ENCODE measurements at places on chromosomes 11 and 22.

DNA sequence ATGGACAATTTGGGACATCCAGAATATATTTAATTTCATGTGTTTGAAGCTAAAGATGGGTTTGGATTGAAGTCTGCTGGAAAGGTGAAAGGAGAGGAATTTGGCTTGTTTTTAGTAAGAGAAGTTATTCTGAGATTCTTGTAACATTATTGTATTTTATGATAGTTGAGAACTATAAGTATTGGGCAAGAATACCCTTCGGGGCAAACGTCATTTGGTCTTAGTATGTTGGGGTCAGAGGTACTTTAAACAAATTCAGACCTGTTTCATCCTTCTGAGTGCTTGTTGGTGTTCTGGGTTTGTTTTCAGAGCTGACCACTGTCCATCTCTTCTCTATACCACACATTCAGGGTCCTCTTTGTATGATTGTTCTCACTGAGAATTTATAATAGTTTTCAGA is 19.5 kb downstream of the PANX1 start:
- DNase-seq = no peak

DNA sequence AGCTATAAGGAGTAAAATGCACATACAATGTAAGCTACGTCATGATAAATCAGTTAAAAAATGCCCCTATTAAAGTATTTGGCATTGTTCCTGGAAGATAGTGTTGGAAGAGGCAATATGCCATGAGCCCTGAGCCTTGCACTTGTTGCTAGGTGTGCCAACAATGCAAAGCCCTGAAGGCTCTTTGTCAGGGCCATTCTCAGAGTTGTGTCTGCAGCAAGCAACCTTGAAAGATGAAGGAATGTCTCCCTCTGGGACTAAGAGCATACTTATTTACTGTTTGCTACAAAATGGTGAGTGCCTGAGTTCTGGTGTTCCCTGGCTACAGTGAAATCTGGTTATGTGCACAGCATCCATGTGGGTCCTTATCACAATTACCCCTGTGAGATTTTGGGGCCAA is 322.3 kb upstream of the FAT3 start:
- no peak for DNase-seq

DNA sequence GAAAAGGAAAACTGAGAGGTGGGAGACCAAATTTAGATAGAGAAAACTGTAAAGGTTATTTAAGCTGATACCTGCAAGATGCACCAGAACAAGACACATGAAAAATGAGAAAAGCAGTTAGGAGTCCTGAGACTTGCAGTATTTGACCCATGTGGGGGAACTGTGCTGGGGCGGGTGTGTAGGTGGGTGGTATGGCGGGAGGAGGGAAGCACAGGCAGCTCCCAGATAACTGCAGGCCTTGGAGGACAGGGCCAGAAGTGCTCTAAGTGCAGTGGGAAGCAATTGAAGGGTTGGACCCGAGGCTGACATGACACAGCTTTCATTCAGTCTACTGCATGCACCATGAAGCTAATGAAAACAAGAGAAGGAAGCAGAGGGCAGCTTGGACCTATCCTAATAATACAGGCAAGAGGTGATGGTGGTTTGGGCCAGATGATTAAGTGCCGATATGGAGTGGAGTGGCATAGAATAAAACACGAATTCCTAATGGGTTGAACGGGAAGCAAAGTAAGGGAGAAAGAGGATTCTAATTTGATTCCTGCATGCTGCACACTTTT is 48.0 kb upstream of the ANO3 start:
- no peak for DNase-seq

- peak; percentile 85 for DNase-seq
These were observed 432 bp upstream of the GRK2 start for GRCh38 chr11:67265633-67266448.

GRCh38 chr11:57409321-57410100 is 17.4 kb downstream of the SLC43A3 start:
- no peak for DNase-seq

- no peak for DNase-seq
These were observed 332.2 kb downstream of the LUZP2 start for GRCh38 chr11:24828938-24829605.

Data from GM06990 (cell line).